ENCODE measurements at places on chromosomes 7 and 10. TPM values are rescaled to one million over a fixed set of nuclear protein-coding genes. Genes with fewer than 3 reads are reported as not detected.

Gene NDUFB8
- 167 TPM for total RNA-seq

Gene TRIM50
- total RNA-seq, result not detected

Gene NUTM2E
- under 0.01 TPM for total RNA-seq

Gene FAM237B
- total RNA-seq, result not detected

Gene PDZD7
- 1.3 TPM for total RNA-seq

Gene HOXA4
- total RNA-seq, result 0.51 TPM

Gene NAT16
- not detected for total RNA-seq

Gene WNT16
- total RNA-seq, result 3.8 TPM

Gene MORN4
- 6.4 TPM for total RNA-seq

Gene CBX3
- total RNA-seq, result 105 TPM

Gene RPEL1
- 0.17 TPM for total RNA-seq

Gene CTAGE6
- total RNA-seq, result 0.17 TPM

Gene CARD11
- not detected for total RNA-seq

Gene MPP7
- total RNA-seq, result 0.99 TPM
